ENCODE measurements at places on chromosomes 5 and 9.

- no peak for DNase-seq
Observed at GRCh38 chr5:113047234-113047633, 70.6 kb downstream of the DCP2 start.

GRCh38 chr5:132566657-132567056 lies 9.9 kb downstream of the RAD50 start:
- no peak for DNase-seq

DNA sequence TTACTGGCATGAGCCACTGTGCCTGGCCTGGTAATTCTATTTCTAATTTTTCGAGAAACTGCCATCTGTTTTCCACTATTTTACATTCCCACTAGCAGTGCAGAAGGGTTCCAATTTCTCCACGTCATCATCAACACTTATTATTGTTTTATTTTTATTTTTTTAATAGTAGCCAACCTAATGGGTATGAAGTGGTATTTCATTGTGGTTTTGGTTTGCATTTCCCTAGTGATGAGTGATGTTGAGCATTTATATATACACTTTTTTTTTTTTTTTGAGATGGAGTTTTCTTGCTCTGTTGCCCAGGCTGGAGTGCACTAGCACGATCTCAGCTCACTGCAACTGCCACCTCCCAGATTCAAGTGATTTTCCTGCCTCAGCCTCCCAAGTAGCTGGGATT lies 28.3 kb downstream of the WWC1 start:
- DNase-seq, result no peak

GRCh38 chr5:107985144-107985543 lies 314.4 kb upstream of the EFNA5 start:
- no peak for DNase-seq

GRCh38 chr5:141821430-141821925 lies 56.7 kb downstream of the PCDH1 start:
- peak; percentile 38 for DNase-seq

DNA sequence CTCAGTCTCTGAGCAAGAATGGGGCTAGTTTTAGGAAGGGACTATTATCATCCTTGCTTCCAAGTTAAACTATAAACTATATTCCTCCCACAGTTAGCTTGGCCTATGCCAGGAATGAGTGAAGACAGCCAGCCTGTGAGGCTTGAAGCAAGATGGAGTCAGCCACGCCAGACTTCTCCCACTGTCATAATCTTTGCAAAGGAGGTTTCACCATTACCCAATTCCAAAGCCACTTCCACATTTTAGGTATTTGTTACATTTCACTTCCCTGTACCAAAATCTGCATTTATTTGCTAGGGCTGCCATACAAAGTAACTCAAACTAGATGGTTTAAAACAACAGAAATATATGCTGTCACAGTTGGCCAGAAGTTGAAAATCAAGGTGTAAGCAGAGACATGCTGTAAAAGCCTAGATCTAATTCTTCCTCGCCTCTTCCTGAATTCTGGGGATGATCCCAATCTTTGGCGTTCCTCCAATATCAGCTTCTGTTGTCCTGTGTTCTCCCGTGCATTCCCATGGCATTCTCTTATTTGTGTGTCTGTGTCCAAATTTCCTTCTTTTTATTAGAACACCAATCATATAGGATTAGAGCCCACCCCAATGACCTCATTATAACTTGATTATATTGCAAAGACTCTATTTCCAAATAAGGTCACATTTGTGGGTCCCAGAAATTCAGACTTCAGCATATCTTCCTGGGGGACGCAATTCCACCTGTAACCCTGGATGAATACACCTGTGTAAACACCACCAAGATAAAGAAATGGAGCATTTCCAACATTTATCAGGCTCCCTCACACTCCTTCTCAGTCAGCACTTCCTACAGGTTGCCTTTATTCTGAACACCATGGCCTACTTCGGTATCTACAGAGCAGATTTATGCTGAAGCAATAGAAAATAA lies 126.8 kb downstream of the GCNT1 start:
- DNase-seq, result peak; percentile 21

DNA sequence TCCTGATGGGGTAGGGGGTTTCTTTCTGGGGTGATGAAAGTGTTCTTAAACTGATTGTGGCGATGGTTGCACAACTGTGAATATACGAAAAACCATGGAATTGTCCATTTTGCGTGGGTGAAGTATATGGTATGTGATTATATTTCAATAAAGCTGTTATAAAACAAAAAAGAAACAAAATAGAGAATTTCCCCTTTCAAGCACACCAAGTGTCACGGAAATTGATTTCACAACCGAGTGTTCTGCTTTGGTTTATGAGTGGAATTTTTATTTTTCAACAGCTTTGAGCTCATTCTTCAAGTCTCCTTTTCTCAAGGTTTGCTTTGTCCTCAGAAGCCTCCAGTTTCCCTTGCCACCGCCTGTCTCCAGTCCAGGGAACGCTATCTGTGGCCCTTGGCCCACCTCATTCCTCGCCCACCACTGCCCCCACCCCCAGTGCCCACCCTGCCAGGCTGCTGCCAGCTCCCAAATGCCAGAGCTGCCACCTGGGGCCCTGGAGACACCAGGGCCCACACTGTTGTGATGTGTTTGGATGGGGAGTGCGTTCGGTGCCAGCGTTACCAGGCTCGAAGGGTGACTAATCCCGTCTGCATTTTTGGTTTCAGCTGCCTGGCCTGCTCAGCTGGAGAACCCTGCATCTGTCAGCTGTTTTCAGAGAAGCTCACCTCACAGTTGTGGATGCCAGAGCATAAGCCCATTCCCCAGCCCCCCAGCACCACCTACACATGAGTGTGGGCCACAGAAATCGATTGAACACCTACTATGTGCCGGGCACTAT lies 30.4 kb downstream of the DUSP1 start:
- no peak for DNase-seq

GRCh38 chr9:131706608-131706970 lies 33.3 kb downstream of the RAPGEF1 start:
- no peak for DNase-seq

GRCh38 chr5:178193251-178193809 lies 6.2 kb upstream of the GMCL2 start:
- no peak for DNase-seq

- no peak for DNase-seq
Observed at GRCh38 chr5:35198075-35198474, 32.2 kb downstream of the PRLR start.

DNA sequence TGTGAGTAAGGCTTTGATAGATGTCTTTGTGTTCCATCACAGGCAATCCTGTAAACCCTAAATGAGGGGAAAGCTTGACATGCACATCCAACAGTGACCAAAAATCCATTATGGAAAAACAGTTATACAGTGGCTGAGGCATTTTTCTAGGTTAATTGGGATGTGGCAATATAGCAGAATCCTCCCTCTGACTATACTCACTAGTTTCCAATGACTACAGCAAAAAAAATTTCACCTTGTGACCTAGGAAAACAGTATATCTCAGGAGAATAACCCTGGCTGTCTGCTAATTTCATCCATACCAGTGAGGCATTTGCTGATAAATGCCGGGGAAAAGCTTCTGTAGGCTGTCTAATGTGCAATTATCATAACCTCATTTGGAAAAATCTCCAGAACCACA lies 49.9 kb upstream of the SNCAIP start:
- no peak for DNase-seq
